ENCODE measurements at places on chromosomes 6 and 20.
A peak's percentile ranks its signal among the peaks of the same experiment; 100 is the strongest.

- DNase-seq = peak; percentile 44
These were observed 17.1 kb upstream of the CALHM6 start for GRCh38 chr6:116444092-116444491.

DNA sequence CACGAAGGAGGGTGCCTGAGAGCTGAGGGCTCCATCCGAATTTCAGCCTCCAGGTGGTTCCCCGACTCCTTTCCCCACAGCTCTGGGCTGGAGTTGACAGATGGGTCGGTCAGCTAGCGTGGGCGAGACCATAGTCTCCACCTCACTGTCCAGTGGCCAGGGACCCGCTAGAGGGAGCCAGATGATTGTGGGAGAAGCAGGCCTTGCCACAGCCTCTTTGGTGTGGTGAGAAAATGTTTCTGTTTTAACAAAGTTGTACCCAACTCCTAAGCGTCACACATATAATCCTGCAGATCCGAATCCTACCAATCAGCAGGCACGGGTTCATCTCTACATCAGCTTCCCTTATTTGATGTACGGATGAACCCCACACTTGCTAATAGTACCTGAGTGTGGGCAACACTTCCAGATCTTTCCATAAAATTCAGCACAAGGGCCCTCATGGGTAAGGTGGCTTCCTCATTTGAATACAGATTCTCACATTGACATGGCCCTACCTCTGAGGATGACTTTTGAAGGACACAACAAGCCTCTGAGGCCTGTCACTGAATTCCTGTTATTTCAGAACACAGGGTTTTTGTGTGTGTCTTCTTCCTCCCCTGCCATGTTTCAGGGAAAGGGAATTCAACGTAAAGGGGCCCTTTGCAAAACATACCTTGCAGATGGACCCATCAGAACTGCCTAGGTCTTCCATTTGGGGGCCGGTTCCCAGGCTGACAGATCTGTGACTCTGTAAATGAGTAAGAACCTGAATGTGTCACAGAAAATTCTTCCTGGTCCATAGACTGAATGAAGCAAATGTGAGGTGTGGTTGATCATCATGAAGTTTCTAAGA is 103.2 kb upstream of the DUSP22 start:
- peak; percentile 78 for DNase-seq

DNA sequence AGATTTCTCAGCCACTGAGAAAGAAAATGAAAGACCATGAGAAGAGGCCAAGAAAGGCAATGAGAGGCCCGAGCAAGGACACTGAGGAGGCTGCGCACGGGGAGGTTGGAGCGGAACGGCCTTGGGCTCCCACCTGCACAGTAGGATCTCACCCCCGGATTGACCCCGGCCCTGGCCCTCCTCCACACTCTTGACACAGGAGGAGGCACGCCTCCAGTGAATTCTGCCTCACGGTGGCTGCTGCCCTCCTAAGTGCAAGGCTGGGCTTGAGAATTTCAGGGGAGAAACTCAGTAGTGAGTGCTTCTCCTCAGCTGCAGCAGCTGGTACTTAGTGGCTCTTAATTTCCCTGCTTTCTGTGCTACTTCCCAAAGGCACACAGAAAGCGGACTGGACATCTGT is 18.0 kb downstream of the MRPL14 start:
- no peak for DNase-seq

- DNase-seq = peak; percentile 65
These were observed 20.9 kb downstream of the TSHZ2 start for GRCh38 chr20:52993076-52993475.

DNA sequence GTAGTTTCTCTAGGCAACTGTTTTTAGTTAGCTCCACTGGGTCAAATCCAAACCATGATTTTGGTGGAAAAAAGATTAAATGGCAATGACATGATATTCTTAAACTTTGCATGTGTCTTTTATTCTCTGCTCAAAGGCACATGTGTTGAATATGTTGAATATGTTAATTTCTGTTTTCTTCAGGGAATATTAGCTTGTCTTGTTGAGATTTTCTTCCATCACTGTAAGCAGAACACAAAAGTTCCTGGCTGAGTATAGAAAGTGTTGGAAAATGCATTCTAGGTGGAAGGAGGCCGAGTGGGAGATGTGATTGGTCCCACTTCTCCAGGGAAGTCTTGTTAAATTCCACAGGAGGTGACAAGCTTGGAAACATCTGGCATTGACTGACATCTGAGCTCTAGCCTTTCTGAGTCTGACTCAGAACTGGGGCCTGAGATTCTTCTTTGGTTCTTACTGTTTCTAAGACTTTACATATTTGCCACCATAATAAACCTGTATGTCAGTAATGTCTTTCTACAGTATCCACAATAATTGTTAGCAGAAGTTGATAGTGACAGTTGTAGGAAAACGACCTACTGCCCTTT is 81.1 kb downstream of the LAMA4 start:
- no peak for DNase-seq

- peak; percentile 73 for DNase-seq
These were observed 145.7 kb downstream of the BTBD9 start for GRCh38 chr6:38493931-38494547.

- peak; percentile 5 for DNase-seq
These were observed 399.8 kb downstream of the BTBD9 start for GRCh38 chr6:38239719-38240451.

GRCh38 chr6:30645989-30646388 is 944 bp upstream of the C6orf136 start:
- no peak for DNase-seq

DNA sequence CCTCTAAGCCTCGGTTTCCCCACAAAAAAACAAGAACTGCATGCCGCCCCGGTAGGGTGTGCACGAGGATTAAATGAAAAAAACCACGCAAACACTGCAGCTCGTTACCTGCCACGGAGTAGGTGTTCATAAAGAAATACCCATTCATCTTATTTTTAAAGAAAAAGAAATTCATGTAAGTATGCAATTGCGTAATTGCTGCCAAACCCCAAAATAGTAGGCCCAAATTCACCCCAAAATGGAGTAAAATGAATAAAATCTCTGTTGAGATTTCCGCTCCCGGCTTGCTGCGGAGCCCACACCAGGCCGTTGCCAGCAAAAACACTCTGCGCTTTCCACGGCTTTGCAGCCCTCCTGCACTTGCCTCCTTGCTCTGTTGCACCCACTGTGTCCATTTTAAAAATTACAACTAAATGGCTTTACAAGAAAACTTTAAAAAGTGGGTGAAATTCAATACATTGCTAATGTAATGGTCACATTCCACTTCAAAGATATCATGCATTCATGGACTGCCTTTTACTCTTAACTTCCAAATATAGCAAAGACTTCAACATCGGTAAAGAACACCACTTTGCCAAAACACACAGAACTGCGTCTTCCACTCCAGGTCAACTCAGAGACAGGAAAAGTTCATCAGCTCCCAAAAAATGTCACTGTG is 125.0 kb downstream of the ZMYND8 start:
- no peak for DNase-seq

Data from renal cortical epithelial cell (primary cell).